ENCODE measurements at places on chromosomes 4 and X.

- DNase-seq: no peak
Observed at GRCh38 chr4:40672528-40673522, 43.2 kb upstream of the RBM47 start.

GRCh38 chr4:155693015-155693663 lies 26.5 kb downstream of the GUCY1A1 start:
- DNase-seq: no peak

- no peak for DNase-seq
Observed at GRCh38 chrX:103585411-103586313, at the start of gene TCEAL4. TSS of gene TCEAL4 (plus strand) at chrX:103585515. CDS start at chrX:103586676, 1,161 bp downstream.

DNA sequence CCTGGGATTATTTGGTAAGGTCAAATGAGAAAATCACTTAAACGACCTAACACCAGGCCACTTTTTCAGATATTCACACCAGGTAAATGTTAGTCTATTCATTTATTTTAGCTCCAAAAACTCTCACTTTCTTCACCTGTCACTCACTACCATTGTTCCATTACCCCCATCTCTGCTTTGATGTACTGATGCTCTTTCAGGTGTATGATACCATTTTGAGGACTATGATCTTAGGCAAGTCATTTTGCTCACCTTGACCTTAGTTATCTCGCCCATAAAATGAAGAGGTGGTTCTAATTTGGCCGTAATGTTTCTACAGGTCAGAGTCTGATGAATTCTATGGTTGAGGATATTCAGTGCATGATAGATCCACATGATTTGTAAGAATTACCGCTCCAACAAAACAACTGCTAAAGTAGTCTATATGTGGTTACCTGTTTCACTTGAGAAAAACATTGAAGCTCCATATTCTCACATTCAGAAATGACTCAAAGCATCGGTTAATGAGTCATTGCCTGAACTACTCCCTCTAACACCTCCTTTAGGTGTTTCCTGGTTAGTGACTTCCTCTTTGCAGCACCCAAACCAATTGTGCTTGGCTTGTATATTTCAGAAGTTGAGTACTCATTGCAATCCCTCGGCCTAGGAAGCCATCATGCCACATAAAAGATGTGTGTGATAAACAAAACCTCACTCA lies 4.5 kb downstream of the DTHD1 start:
- no peak for DNase-seq

DNA sequence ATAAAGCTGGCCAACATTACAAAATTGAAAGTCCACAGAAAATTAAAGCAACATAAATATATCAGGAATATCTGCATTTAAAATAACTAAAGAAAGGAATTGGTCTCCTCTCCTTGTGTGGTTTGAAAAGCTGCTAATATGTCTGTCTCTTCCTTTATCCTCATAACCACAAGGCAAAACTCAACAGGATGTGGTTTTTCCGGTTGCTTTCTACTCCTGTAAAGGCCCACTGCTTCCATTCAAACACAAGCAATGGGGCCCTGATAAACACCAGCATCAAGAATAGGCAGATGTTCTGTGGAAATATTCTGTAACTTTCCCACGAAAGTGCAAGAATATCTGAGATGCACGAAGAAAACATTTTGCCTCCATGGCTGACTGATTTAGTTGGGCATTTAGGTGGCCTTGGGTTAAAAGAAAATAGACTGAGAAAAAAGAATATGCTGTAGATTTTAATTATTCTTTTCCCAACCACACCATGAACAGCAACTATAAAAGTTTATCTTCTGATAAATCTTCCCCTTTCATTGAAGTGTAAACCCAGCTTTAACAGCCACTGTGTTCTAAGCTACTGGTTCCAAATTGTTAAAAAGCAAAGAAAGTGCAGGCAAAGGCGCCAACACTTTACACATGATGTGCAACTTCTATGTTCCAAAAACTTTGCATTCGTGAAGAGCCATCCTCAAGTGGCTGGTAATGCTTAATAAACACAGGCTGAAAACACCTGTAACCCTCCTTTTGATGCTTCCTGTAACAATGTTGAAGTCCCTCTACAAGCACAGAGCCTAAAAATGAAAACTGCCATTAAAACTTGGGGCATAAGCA lies 50.5 kb upstream of the NDST3 start:
- DNase-seq: no peak

GRCh38 chrX:135688137-135688536 lies 25.3 kb upstream of the CT45A1 start:
- DNase-seq: no peak

- DNase-seq: no peak
Observed at GRCh38 chr4:37437163-37437562, 192.6 kb downstream of the NWD2 start.

GRCh38 chr4:147195386-147195785 lies 249.7 kb upstream of the TTC29 start:
- no peak for DNase-seq

DNA sequence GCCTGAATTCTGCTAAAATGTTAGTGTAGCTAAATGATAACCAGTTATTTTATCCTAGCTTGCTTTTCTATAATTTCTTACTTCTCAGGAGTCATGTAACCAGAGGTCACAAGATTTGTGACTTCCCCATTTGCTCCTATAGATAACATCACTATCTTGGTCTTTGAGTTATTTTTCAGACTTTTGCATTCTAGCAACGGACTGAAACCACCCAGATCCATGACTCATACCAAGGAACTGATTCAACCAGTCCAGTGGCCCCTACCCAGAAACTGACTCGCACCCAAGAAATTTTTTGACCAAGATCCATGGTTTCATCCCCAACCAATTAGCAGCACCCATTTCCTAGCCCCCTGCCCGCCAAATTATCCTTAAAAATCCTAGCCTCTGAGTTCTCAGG lies 50.0 kb downstream of the IQCM start:
- DNase-seq: no peak

- DNase-seq: no peak
Observed at GRCh38 chrX:20143561-20143960, 1.9 kb upstream of the EIF1AX start.

DNA sequence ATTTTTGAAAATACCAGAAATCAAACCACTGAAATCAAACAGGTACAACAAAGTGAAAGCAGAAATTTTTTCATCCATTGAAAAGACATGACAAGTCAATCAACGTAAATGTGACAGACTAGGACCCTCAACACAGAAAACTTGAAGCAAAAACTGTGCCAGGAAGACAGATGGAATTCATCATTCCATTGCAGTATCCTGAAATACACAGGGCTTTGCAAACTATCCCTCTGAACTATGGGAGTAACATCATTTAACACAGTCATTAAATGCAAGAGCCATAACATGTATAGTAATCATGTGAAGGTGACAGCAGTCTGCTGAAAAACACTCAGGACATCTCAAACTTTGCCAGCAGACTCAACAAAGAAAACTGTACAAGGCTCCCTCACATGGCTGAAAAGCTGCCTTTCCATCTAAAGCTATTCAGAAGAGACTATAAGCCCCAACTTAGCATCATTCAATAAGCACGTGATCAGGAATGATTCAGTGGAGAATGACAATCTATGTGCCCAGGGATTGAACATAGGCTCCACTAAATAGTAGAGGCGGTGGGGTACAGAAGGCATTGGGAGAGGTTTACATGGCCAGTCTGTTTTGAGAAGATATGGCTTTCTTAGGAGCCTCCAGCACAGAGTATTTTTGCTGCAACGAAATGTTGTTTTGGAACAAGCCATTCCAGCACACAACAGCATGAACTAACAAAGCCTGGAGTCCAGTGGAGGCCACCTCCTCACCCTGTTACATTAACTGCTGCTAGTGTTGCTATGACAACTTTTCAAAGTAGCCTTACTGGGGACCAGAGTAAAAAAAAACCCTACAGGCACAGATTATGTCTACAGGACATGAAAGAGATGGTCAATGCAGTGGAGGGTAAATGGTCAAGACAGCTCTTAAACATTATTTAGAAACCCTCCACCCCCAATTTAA lies 274.5 kb upstream of the NOCT start:
- DNase-seq: no peak

- no peak for DNase-seq
Observed at GRCh38 chr4:101790521-101791181, at the start of gene BANK1. TSS of gene BANK1 (plus strand) at chr4:101790730. CDS start at chr4:101790881, 151 bp downstream.

GRCh38 chr4:680928-681645 lies 6.7 kb downstream of the MYL5 start:
- DNase-seq: no peak

DNA sequence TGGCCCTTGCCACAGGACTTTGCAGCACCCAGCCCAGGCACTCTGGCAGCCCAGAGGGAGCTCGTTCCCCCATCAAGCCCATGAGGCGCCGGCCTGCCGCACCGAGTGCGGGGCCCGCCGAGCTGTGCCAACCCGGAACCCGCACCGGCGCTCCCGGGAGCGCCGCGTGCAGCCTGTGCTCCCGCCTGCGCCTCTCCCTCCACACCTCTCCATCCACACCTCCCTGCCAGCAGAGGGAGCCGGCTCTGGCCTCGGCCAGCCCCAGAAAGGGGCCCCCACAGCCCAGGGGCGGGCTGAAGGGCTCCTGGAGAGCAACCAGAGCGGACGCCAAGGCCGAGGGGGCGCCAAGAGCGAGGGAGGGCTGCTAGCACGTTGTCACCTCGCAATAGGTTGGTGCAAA lies 268.8 kb downstream of the MID1IP1 start:
- no peak for DNase-seq

GRCh38 chrX:72358313-72358712 lies 52.6 kb upstream of the CITED1 start:
- DNase-seq: no peak

DNA sequence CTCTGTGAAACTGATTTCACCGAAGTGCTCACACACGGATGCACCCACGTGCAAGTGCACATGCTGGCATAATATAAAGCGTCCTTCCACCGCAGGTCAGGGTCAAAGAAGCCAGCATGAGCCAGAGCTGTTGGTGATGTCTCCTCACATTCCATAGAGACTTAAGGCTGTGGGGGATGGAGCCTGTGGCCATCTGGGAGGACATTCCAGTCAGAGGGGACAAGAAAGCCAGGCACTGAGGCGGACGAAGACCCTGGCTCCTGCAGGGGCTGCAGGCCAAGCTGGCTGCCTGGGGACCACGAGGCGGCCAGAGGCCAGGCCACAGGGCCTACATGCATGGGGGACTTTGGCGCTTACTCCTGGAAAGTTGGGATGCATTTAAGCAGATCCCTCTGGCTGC lies 7.7 kb downstream of the RNF212 start:
- DNase-seq: no peak

- DNase-seq: no peak
Observed at GRCh38 chr4:185582651-185583400, 47.5 kb upstream of the PDLIM3 start.

DNA sequence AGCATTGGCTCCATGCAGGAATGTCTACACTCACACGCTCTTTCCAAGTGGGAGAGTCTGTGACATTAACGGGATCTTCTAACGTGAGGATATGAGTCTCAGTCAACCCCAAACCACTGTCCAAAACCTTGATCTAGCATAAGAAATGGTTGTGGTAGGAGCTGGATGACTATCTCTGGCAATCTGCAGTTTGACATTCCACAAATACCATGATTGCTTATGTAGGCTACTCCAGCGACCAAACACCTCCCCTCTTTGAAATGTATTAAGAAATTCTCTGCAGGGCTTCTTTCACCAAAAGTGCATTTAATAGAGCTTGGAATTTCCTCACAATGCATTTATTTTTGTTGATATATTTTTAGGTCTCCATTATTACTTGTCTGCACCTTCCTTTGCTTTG lies 14.1 kb upstream of the STX18 start:
- no peak for DNase-seq

DNA sequence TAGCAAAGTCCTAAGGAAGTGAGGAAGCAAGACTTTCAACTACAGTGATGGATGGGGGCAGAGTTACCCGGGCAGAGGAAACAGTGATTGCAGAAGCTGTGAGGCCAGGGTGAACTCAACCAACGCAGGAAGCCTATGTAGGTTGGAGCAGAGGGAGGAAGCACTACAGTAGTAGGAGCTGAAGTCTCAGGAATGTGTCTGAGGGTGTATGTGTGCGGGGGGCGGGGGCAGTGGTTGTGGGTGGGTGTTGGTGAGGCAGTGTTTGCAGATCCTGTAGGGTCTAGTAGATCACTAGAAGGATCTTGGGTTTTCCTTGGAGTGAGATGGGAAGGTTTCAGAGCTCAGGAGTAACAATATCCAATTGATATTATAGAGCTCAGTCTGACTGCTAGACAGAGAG lies 9.9 kb upstream of the MID1 start:
- no peak for DNase-seq

- DNase-seq: no peak
Observed at GRCh38 chr4:151670843-151671242, 90.0 kb downstream of the GATB start.

GRCh38 chrX:20388594-20388993 lies 121.9 kb upstream of the RPS6KA3 start:
- DNase-seq: no peak

- no peak for DNase-seq
Observed at GRCh38 chr4:8666581-8666980, 74.0 kb downstream of the CPZ start.
